ENCODE measurements at places on chromosomes 6 and 20.

DNA sequence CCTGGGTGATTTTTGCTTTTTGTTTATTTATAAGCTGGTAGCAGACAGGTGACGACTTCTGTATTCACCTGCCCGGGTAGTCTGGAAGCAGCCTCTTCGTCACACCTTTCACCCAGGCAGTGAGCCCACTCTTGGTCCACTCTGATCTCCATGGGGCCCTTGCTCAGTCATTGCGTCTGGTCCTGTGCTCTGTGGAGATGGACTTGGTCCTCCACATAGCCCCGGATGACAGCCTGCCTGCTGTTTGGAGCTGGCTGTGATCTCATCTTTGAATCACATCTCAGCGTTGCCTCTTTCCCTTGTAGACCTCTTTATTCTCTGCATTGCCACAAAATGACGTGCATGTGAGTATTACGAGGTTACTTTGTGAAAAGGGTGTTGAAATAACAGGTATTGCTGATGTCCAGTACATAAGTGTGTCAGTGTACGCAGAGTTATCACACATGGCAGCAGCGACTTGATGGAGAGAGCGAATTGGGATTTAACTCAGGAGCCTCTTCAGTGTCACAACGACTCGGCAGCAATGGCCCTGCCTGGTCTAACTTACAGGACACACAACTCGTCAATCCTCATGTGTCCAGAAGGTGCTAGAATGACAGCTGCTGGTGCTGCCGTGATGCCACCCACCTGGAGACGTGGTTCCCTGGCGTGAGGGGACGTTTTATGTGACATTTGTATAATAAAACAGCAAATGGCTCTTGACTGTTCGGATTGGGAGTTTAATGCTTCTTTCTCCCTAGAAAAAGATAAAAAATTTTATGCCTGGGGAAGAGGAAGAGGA is 24.2 kb upstream of the FRMD1 start:
- no peak for DNase-seq

GRCh38 chr6:126640921-126641320 is 301.0 kb downstream of the CENPW start:
- no peak for DNase-seq

- DNase-seq: no peak
Measured at GRCh38 chr6:100185615-100186014, 191.6 kb upstream of the MCHR2 start.

DNA sequence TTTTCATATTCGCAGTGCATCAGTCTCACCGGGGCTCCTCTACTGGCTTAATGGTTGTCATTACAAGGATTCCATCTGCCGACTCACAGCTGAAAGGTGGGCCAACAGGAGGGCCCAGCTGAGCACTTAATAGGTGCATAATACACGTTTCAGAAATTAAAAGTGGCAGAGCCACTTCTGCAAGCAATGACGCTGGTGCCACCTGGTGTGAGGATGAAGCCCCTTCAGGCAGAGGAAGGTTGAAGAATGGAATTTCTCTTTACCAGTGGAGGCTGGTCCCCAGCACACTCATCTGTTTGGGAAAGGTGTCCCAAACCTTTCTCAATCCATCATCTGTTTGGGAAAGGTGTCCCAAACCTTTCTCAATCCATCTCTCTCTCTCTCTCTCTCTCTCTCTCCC is 8.2 kb upstream of the STMND1 start:
- no peak for DNase-seq

- DNase-seq: no peak
Measured at GRCh38 chr20:61804752-61805295, 260.9 kb downstream of the TAF4 start.

- no peak for DNase-seq
Measured at GRCh38 chr20:2768632-2769015, 31.8 kb downstream of the CPXM1 start.

GRCh38 chr20:57996465-57996864 is 232.0 kb downstream of the ANKRD60 start:
- DNase-seq: no peak

DNA sequence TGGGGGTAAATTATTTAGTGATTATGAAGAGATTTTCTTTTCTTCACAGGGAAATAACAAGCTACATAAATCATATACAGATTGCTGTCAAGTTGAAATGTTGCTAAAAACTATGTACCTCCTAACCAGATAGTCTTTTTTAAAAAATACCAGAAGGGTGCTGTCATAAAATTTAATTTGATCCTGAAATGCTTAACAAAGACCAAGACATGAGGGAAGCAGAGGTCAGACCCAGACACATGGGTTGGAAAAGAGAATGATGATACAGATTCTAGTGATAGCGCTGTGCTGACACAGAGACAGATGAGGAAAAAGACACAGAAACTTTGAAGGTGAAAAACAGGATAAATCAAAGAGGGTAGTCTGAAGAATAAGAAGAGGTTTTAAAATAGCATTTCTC is 573.1 kb downstream of the HACE1 start:
- DNase-seq: no peak

- no peak for DNase-seq
Measured at GRCh38 chr20:20969701-20970280, 136.4 kb downstream of the LINC00237 start.

- no peak for DNase-seq
Measured at GRCh38 chr6:7868926-7869325, 41.7 kb downstream of the TXNDC5 start.

DNA sequence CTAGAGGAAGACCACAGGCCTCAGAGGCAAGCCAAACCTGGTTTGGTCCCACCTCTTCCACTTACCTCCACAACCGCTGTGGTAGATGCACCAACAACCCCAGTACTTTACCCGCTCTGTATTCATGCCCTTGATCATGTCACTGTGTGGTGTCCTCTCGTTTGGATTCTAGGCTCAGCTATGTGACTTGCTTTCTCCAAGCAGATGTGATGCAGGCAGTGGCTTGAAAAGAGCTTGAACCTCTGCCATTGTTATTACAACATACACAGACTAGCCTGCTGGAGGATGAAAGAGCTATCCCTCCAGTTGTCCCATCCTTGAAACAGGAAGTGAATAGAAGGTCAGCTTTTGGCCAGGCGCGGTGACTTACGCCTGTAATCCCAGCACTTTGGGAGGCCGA is 147.7 kb downstream of the ZNF217 start:
- no peak for DNase-seq

GRCh38 chr6:30614044-30614842 is 2.8 kb downstream of the PPP1R10 start:
- no peak for DNase-seq

- DNase-seq: no peak
Measured at GRCh38 chr6:123850555-123850954, 46.9 kb downstream of the NKAIN2 start.

- DNase-seq: no peak
Measured at GRCh38 chr6:46220352-46221221, 49.8 kb upstream of the ENPP5 start.
